AG08396 (cell line): ENCODE measurements at places on chromosomes 5 and 9.
A peak's percentile ranks its signal among the peaks of the same experiment; 100 is the strongest.

DNA sequence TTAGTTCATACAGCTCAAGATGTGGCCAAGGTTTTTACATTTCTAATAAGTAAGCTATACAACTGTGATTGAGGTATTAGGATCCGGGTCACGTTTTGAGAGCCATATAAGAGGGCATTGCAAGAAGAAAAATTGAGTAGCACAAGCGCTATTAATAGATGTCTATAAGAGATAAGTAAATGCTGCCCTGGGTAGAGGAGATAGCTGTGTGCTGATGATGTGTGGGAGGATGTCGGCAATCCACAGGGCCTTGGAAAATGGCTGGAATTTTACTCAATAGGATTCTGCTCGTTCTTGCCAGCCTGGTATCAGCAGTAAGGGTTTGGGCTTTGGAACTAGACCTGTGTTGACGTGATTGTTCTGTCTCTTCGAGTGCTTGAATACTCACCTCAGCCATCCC is 41.6 kb downstream of the CSF1R start:
- DNase-seq, result no peak

DNA sequence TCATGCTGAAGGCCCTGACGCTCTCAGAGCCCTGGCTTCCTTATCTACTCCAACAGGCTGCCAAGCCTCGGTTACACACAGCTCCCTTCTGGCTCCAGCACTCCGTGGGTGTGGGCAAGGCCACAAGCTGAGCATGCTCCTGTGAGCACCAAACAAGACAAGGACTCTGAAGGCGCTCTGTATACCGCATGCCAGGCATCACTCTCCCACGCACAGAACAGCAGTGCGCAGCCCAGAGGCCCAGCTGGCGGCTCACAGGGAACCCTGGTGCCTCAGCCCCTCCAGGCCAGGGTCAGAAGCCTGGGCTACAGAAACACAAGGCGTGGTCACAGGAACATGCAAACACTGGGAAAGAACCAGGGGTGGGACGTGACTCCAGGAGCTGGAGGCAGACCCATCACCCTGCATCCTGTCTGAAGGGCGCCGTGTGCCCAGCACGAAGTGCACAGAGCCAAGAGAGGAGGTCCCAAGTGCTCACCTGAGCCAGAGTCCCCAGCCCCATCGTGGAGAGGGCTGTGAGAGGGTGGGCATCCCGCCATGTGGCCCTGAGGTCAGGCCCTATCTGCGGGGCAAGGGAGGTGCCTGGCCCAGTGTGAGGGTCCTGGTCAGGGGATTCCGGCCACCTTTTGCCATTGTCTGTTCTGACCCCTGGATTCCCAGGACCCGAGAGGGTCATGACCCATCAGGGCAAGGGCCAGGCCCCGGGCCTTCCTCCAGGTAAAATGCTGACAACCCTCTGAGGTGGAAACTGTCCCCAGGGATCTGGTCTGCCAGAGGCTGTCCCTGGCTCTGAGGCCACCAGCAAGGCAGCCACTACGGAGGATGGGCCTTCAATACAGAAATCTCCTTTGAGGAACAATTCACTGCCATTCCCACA is 54.7 kb downstream of the COL23A1 start:
- DNase-seq, result no peak

DNA sequence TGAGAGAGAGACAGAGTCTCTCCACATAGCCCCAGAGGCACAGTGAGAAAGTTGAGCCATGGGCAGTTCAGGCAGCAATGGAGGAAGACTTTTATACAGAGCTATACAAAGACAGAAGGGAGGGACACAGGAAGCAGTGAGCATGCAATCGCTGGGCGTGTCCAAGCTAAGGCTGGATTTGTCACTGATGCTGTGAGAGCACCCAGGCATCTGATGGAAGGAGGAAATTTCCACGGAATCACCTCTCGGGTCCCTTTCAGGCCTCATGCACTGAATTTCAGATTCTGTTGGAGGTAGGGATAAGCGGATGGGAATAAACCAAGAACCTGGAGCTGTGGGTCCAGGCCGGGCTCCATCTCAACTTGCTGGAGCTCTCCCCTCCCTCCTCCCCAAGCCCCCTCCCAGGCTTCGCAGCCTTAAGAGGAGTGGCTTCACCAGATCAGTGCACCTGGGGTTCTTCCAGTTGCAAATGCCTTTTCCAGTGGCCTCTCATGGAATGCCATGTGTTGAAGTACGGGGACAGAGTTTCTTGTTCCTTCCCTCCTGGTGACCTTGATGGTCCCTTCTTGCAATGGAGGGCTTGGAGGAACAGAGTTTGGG is 114.8 kb upstream of the ALDH1B1 start:
- DNase-seq, result no peak

GRCh38 chr9:137220317-137221094 is 1.5 kb downstream of the RNF208 start:
- no peak for DNase-seq

DNA sequence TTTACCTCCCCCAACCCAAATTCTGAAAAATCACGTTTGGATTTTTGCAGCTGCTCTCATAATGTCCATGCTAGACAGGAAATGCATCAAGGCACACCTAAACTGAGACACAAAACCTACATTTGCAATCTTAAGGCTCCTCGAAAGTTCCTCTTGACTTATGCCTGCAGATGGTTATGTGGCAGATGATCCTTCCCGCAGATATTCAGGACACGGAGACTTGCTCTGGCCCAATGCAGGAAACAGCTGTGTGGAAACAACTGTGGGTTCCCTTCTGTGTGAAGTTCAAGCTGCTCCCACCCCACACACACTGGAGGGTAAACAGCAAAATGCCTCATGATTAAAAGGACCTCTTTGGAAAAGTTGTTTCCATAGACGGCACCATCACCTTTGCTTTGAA is 253.8 kb downstream of the EBF1 start:
- DNase-seq, result no peak

GRCh38 chr5:142703153-142703552 is 17.3 kb upstream of the FGF1 start:
- DNase-seq, result no peak

DNA sequence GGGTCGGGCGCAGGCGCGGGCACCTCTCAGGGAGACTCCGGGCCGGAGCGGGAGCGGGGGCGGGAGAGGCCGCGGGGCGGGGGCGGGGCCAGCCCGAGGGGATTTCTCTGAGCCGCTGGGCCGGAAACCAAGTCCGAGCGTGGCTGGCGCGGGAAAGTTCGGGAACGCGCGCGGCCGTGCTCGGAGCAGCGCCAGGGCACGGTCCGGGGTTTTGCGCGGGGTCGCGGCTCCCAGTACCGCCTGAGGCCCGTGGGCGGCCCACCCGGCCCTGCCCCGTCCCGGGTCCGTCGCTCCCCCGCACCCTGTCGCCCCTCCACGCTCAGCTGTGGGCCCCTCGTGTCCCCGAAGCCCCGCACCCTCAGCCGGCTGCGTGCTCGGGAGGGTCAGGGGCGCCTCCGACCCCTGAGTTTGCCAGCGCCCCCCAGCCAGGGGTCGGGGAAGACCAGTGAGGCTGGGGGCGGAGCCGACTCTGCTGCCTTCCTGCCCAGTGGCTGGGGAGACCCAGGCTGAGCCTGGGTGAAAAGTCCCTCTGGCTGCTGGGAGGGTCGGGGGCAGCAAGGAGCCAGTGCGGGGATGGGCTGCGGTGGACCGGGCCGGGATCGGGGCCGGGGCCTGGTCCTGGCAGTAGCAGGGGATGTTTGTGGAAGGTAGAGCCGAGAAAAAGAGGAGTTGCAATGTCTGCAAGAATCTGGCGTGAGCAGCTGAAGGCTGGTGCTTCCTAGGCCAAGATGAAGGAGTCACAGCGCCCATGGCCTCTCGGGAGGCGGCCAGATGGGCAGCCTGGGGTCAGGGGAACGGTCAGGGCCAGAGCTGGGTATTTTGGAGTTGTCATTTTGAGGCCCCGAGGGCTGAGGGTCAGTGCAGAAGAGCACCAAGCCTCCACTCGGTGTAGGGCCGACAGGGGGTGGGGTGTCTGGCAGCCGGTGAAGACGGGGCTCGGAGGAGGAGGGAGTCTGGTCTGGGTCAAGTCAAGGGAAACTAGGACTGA is 588 bp downstream of the TRAF2 start:
- peak; percentile 89 for DNase-seq

DNA sequence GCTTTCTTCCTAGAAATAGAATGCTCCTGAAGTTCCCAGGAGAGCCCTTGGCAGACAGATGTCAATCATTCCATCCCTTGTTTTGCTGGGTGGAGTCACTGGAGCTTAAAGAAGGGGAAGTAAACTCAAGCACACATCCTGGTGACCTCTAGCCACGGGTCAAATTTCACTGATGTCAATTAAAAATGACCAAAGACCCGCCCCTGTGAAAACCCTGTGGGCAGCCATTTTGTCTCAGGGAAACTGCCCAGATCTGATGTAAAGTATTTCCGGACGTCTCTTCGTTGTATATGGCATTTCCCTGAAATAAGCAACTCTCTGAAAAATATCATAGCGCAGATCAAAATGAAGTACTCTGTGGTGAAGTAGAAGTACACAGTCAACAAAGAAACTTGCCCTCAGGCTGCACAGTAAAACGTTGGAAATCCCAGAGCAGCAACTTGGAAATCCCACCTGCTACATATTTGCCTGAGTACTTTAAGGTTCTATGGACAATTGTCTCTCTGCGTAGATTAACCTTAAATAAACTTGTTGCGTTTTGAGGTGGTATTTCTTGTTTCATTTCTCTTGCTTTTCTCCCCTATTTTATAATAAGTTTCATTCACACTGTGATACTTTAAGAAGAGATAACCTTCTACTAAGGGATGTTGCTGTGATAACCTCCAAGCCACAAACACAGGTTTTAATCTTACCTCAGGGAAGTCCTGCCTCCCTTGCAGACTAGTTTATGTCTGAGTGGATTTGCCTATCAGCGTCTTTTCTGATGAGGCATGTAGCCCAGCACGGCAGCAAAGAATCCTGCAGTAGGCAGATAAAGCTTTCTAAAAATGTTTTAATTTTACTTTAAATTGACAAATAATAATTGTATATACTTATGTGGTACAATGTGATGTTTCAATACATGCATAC is 60.9 kb upstream of the PIP5K1B start:
- no peak for DNase-seq

- no peak for DNase-seq
These were observed 20.0 kb downstream of the ZNF366 start for GRCh38 chr5:72487177-72487576.
